Omental fat pad (tissue), 4 donors: ENCODE measurements at places on chromosomes 4 and X. TPM values are rescaled to one million over a fixed set of nuclear protein-coding genes. Genes with fewer than 3 reads are reported as not detected.

DNA sequence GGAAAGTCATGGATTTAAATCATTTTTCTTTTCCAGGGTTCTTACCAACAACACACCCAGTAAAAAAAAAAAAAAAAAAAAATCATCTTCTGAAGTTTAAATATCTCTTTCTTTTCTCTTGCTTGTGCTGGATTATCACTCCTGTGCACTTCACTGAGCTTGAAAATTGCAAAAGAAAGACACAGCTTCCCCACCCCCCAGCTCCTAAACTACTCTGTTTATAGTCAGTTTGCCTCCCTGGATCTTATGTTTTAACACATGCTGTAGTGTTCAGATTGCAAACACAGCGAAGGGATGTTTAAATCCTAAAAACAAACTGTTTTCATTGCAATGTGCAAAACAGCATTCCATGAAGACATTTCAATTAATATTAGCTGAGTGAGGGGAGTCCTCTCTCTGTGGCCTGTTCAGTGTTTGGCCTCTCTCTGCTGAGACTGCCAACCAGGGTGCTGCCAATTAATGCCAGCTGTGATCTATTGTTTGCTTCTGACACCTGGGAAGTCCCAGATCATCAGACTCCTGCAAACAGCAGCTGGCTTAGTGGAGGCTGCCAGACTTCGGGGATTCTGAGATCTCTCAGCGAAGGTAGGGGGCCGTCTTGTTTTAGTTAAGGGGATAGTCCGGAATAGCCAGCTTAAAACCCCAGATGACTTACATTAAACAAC is 171.1 kb upstream of the PITX2 start:
- no peak for DNase-seq

MAGEA2 gene
- total RNA-seq, result not detected

NKX3-2 gene
- 0.24 TPM for total RNA-seq

XG gene
- 0.12 TPM for total RNA-seq

DNA sequence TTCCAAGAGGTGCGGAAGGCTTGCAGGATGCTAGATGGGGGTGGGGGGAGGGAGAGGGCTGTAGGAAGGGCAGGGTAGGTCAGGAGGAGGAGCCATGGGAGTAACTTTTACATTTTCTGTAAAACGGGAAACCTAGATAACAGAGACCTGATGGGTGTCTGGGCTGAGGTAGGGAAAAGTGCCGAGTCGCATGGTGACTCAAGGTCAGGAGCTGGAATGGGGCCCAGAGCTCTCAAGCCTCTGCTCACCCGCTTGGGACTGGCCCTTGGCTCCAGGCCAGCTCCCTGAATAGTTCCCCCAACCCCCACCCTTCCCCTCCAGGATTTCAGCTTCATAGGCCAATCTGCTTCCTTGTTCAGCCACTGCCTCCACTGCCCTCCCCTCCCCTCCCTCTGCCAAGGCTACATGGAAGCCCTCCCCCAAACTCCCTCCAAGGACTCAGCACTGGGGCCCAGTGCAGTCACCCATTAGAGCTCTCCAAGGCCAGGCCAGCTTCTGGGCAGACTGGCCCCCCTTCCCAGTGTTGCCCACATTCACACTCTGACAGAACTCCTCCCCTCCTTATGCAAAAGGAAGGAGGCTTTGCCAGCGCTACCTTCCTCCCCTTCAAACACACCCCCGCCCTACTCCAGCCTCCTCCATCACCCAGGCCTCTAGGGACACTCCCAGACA is 43.6 kb downstream of the TSC22D3 start:
- peak; percentile 67 for DNase-seq

DNA sequence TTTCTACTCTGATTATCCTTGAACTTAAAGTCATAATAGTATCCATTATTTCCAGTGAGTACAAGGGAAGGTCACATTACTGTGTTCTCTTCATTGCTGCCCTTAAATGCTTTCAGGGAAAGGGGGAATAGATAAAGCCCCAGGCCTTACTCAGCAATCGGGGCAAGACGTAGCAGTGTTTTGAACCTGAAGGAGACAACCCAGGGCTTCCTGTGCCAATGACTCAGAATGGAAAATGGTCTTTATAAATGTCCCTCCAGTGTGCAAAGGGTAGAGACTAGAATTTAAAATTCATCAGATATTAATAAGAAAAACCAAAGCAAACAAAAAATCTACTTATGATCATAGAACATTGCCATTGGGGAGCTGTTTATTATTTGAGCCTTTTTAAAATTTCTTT is 23.7 kb downstream of the TLR8 start:
- DNase-seq, result no peak

DNA sequence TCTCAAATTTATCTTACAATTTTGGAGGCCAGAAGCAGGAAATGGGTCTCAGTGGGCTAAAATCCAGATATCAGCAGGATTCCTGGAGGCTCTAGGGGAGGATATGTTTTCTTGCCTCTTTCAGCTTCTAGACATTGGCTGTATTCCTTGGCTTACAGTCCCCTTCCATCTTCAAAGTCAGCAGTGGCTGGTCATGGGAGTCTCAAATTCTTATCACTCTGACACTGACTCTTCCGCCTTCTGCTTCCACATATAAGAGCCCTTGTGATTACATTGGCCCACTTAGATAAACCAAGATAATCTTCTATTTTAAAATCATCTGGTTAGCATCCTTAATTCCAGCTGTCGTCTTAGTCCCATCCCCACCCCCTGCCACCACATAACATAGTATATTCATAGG is 113.0 kb downstream of the PCDH7 start:
- no peak for DNase-seq

DNA sequence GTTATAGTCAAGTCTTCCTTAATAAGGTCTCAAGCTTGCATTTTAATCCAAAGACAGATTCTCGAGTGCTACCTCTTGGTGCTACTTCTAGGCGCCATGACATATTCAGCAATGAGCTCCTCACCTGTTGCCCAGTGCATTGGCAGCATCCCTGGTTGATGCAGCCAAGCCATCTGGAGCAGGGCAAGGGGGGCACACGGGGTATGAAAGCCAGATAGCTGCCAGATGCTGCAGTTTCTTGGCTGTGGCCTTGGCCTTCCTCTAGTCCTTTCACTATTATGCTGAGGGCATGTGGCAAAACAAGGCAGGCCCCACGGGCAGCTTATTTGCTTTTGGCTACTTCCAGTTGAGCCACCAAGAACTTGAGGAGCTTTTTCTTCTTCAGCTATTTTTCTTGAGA is 168.6 kb upstream of the PGRMC2 start:
- DNase-seq, result no peak

GRCh38 chr4:150164956-150165629 is 86.8 kb downstream of the DCLK2 start:
- no peak for DNase-seq

- DNase-seq, result no peak
Observed at GRCh38 chr4:15781427-15782095, 3.4 kb downstream of the CD38 start.

- no peak for DNase-seq
Observed at GRCh38 chr4:63122955-63123354, 1286.3 kb downstream of the TECRL start.

DNA sequence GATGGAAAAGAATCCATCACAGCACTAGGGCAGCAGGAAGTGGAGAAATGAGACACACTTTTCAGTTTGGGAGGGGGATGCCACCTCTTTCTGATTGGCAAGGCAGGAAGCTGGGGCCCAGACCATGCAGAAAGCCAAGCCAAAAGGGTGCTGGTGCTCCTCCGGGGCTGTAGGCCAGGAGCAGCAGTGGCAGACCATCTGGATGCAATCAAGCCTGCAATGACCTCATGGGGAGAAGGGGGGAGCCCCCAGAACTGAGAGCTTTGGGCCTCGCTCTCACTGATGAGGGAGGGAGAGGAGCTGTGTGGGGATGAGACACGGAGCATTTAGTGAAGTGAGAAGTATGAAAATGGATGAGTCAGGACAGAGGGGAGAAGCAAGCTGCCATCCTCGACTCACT is 141.3 kb upstream of the NALF2 start:
- no peak for DNase-seq

GRCh38 chrX:2162695-2163094 is 338.1 kb downstream of the DHRSX start:
- DNase-seq, result no peak

- DNase-seq, result no peak
Observed at GRCh38 chrX:121635141-121635540, 587.7 kb downstream of the GLUD2 start.

ETDB gene
- total RNA-seq, result not detected

SNCA gene
- total RNA-seq, result 17.6 TPM

HMX1 gene
- not detected for total RNA-seq

CT45A5 gene
- total RNA-seq, result not detected

- no peak for DNase-seq
Observed at GRCh38 chrX:51182545-51182944, 150.1 kb upstream of the NUDT10 start.

CXCL5 gene
- total RNA-seq, result not detected

GRCh38 chr4:112343330-112344080 is 46.3 kb downstream of the ALPK1 start:
- no peak for DNase-seq

DNA sequence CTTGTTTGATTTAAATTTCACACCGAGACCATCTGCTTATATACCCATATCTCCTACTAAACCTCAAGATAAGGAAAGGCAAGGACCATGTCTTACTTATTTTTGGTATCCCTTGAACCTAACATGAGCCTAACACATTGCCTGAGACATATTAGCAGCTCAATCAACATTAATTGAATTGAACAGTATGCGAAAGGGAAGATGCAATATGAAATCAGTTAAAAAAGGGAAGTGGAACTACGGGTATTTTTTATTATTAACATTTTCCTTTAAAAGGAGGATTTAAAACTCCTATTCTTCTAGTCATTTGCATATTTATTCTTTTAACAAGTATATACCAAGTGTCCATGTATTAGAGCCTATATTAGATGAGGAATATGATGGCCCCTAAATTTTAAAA is 197.0 kb downstream of the CAMK2D start:
- DNase-seq, result no peak

KIT gene
- total RNA-seq, result 11.7 TPM
